ENCODE measurements at places on chromosomes 7 and 10. TPM values are rescaled to one million over a fixed set of nuclear protein-coding genes. Genes with fewer than 3 reads are reported as not detected.

- no peak for DNase-seq
These were observed 87.4 kb upstream of the WAC start for GRCh38 chr10:28445516-28445915.

GRCh38 chr10:129096065-129096984, 370.7 kb upstream of the MGMT start:
- no peak for DNase-seq

Gene CUBN
- total RNA-seq = 1.1 TPM

DNA sequence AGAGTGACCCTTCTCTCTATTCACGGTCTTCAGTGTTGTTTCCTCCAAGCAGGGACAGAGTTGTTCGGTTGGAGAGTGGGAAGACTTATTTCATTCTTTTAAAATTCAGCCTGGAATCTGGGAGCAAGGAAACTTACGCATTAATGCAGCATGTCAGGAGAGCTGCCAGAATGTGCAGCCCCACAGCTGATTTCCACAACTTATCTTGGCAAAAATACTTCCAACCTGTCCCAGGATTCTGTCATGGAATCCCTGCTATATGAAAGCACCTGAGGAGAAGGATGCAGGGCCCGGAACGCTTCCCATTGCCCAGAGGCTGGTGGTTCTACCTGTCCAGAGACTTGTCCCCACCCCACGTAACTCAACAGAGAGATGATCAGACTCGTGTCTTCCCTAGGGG, 86.9 kb upstream of the MKI67 start:
- DNase-seq = no peak

- DNase-seq = no peak
These were observed 203.6 kb downstream of the TCF7L2 start for GRCh38 chr10:113153493-113154102.

- DNase-seq = no peak
These were observed 1.5 kb downstream of the PDCD4 start for GRCh38 chr10:110872984-110873923.

Gene CALHM3
- total RNA-seq = not detected

Gene CACNA2D1
- not detected for total RNA-seq

GRCh38 chr7:50856806-50857205, 74.1 kb upstream of the GRB10 start:
- no peak for DNase-seq

Gene GNGT1
- total RNA-seq = not detected

GRCh38 chr10:23172429-23173213, 19.5 kb upstream of the PTF1A start:
- no peak for DNase-seq

GRCh38 chr7:1700086-1700485, 30.0 kb downstream of the ELFN1 start:
- no peak for DNase-seq

Gene PALD1
- 4.8 TPM for total RNA-seq

- no peak for DNase-seq
These were observed 117.7 kb upstream of the TMEM106B start for GRCh38 chr7:12093365-12093764.

Gene CHAT
- not detected for total RNA-seq

DNA sequence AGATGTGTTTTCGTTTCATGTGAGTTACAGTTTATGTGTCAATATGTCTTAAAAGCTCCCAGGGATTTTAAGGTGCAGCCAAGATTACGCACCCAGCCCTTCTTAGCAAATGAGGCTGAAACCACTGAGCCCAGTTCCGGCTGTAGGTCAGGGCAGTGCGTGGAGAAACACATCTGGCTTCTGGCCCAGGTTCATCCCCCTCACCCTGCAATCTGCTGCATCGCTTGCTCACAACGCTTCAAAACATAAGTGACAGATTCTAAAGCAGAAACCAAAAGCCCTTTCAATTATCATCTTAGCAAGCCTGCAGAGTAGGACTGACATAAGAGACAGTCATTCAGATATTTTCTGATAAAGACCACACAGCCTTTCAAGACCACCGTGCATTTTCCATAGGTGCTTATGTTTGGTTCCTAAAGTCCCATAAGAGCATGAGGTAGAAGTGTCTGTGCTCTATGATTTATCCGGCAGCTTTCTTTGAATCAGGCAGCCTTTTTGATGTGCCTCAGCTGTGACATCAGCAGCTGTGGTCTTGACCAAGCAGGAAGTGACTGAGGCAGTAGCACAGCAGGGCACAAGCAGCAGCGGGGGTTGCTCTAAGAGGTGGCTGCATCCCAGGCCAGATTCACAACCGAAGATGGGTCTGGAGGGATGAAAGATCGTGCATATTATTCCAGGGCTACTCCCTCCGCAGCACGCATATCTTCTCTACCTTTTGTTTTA, 72.1 kb upstream of the LYZL2 start:
- DNase-seq = peak; percentile 76

GRCh38 chr10:118238573-118239235, 103.4 kb downstream of the FAM204A start:
- no peak for DNase-seq

DNA sequence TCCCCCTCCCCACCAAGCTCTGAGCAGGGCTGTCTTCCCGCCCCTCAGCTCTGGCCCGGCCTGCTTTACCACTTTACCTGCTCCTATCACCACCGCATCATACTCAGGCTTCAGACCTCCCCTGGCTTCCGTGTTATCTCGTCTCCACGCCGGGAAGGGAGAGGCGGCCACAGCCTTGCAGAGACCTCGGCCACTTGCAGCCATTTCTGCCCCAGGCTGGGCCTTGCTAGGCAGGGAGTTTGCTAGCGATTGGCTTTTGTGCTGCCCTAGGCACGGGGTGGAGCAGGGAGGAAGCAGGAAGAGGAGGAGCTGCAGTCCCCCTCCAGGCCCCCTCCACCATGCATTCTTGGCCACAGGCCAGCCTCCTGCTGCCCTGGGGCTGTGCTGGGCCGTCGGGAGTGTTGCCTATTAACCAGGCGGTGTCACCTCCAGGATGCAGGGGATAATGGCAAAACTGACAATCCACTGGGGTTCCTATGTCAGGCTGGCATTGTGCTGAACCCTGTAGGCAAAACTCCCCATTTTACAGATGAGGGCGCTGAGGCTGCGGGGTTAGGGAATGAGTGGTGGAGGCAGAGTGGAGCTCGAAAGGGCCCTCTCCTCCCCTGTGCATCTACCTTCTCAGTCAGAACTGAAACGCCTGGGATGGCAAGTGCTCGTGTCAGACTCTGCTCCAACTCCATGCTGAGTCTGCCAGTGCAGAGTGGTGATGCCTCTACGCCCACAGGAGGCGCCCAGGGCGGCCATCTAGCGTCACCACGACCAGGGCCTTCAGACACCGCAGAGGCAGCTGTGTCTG, at the start of gene PYROXD2:
TSS of gene PYROXD2 (minus strand) at position 251 of the 799 bp plus-strand sequence. CDS start at position 204, 47 bp downstream.
- DNase-seq = peak; percentile 23

DNA sequence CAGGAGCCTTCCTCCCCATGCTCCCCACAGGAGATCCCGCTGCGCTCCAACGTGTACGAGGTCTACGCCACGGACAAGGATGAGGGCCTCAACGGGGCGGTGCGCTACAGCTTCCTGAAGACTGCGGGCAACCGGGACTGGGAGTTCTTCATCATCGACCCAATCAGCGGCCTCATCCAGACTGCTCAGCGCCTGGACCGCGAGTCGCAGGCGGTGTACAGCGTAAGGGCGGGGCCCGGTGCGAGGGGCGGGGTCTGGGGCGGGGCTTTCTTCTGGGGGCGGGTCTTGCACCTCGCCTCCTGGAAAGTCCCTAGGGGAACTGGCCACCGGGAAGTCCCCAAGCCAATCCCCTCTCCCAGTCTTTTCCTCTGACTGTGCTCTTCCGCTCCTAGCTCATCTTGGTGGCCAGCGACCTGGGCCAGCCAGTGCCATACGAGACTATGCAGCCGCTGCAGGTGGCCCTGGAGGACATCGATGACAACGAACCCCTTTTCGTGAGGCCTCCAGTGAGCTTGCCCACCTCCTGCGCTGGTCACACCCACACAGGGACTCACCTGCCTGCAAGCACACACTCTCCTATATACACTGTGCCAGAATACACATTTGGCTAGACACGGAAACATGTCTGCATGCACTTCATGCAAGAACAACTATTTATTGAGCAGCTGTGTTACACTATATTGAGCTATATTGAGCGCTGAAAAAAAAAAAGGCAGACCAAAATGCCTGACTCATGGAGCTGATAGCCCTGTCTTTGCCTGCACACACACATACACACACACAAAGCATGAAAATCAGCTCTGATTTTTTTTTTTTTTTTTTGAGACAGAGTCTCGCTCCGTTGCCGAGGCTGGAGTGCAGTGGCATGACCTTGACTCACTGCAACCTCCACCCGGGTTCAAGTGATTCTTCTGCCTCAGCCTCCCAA, 32.7 kb upstream of the VSIR start:
- no peak for DNase-seq

- DNase-seq = no peak
These were observed 52.0 kb downstream of the GTF2IRD1 start for GRCh38 chr7:74505471-74506324.

DNA sequence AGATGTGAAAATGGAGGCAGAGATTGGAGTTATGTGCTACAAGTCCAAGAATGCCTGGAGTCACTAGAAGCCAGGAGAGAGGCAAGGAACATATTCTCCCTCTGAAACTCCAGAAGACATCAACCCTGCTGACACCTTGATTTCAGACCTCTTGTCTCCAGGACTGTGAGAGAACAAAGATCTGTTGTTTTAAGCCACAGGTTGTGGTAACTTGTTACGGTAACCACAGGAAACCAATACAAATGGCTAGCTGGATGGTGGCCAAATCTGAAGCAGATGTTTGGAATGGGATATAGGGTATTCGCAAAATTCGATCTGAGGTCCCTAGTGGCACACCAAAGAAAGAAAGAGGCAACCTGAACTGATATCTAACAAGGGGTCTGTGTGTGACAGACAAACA, 129.0 kb downstream of the HERPUD2 start:
- no peak for DNase-seq

DNA sequence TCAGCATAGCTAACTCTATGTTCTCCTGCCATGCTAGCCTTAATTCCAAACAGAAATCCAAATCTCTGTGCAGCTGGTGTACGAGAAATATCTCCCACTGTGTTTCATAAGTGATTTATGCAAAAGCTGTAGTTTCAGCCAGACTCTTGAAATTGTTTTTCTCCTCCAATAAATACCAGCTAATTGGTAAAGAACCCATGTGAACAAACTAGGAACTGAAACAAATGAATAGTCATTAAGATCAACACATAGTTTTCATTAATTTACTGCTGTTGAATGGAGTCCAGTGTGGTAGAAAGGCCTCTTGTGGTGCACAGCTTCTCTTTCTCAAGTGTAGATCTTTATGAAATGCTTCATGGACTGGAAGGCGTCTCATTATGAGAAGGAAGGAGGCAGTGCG, 18.4 kb downstream of the PPP1R17 start:
- no peak for DNase-seq

DNA sequence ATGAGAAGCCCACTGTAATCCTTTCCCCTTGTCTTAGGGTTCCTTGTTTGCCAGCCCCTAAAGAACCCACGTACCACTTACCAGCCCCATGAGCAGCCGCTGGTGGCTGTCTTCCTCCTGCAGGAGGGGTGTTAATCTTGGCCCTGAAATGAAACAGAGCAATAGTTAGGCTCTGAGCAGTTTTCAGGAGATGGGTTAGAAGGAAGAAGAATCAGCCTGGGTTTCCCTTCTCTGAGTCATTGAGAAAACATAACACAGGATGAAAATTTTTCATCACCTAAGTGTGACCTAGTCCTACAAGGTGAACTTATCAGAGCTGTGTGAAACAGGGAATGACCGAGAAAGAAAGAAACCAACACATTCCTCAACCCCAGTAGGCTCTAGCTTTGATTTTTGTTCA, 90.0 kb downstream of the GSAP start:
- DNase-seq = no peak

Gene MEIG1
- 0.56 TPM for total RNA-seq

Gene AGAP6
- total RNA-seq = 14.9 TPM

Gene FOXI2
- total RNA-seq = not detected

Gene TRIP6
- 34.4 TPM for total RNA-seq

- DNase-seq = no peak
These were observed 6.2 kb downstream of the CFAP58 start for GRCh38 chr10:104359811-104360210.

DNA sequence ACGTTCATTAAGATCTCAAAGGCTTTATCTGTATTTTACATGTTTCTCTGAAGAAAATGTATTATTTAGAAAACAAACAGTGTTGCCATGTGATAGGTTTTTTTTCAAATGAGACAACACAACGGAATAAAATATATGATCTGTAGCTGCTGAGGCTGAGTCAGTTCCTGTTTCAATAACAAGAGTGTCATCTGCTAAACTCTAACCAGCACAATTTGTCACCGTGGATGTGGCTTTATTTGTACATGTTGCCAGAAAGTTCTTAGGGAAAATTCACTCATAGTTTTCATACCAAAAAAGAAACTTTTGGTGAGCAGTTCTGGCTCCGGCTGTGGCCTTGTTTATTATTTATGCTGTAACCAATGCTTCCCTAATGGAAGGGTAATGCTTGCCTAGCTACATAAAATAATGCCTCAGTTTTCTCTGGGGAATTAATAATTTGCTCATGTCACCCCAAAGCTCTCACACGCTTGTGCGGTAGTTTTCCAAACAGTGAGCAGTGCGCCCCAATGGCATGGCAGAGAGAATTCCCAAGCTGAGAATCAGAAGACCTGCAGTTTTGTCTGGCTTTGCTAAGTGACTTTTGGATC, 20.3 kb upstream of the KLF6 start:
- no peak for DNase-seq

DNA sequence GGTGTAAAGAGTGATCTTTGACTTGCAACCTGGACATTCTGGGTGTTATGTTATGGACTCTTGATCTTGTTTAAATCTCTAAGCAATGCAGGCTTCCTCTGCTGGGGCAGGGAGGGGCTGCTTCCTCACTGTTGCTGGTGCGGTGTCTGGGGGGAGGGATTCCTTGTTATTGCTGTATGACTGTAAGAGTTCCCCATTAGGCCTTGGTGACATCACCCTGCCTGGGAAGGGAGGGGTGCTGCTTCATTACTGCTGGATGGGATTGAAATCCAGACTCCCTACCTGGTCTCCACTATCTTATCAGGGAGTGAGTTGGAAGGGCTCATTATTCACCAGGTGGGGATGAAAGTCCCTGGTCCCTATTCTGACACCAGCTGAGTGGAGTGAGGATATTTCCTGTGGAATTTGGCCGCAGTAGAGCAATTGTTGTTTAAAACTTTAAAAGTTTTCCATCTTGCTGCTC, 8.8 kb downstream of the OGDH start:
- DNase-seq = no peak

GRCh38 chr10:108388706-108389105, 1224.2 kb upstream of the SORCS1 start:
- no peak for DNase-seq

Gene VKORC1L1
- 12.0 TPM for total RNA-seq

Gene TMEM176A
- not detected for total RNA-seq

Measured in activated naive CD4-positive, alpha-beta T cell treated with anti-CD3 and anti-CD28 coated beads, Interleukin-2, amount 50 U/mL, for 72 hours (primary cell).